ENCODE measurements at places on chromosomes 12 and 14.

- no peak for DNase-seq
These were observed 6.6 kb upstream of the PTHLH start for GRCh38 chr12:27979145-27979544.

- DNase-seq: no peak
These were observed 1761.3 kb upstream of the SEL1L start for GRCh38 chr14:83294941-83295340.

DNA sequence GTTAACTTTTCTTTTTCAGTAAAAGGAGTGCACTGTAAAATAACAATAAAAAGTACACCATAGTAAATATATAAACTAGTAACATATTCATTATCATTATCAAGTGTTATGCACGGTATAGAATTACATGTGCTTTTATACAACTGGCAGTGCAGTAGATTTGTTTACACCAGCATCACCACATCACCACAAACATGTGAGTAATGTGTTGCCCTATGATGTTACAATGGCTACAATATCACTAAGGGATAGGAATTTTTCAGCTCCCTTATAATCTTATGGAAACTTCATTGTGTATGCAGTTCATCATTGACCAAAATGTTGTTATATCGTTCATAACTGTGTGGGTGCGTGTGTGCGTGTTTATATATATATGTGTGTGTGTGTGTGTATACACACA is 23.5 kb upstream of the NEDD1 start:
- DNase-seq: no peak

DNA sequence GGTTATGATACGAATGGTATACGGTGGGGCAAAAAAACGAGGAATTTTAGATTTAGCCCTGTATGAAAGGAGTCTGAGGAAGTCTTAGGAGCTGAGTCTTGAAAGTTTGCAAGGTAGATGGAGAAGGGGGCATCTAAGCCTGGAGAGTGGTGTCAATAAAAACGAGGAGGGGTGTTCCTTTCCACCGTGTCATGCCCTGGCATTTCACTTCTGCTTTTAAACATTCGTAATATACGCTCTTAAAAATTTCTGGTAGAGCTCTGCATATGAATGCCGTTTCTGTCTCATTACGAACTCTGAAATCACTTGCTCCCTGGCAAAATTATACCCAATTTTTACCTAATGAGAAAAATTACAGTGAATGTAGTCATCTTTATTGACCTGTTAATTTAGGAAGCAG is 170.2 kb downstream of the ERC1 start:
- DNase-seq: no peak

DNA sequence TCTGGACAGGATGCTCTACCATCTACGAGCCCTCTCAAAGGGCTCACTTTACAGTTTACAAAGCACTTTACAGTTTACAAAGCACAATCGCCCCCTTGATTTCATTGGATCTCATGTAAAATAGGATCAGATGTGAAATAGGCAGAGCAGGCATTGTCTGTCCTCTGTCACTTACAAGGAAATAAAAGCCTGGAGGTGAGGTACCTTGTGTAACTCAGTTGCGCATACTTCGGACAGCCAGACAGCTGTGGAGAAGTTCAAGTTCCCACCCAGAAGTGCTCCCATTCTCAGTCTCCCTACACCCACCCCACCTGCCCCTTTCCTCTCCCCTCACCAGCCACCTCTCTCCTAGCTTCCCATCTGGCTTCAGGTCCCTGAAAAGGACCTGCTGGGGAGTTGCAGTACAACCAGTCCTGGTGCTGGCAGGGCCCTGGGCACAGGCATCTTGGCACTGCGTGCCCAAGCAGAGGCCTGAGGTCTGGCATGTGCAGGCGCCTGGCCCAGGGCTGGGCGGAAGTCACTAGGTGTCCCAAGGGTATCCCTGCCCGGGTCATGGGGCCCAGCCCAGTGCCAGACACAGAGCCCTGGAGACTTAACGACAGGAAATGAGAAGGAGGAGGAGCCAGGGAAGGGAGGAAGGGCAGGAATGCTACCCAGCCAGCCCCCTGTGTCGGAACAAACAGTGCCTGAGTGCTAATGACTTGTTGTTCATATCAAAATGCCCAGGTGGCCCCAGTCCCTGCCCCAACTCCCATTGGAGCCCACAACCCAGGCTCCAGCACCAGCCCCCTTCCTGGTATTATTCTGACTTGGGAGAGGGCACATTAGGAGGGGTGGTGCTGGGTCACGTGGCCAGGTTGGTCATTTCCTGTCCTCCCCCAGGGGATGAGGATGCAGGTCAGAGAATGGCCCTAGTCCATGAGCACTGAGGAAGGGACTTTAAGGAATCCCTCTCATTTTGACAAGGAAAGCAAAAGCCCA is 5.4 kb downstream of the RAPGEF3 start:
- no peak for DNase-seq

DNA sequence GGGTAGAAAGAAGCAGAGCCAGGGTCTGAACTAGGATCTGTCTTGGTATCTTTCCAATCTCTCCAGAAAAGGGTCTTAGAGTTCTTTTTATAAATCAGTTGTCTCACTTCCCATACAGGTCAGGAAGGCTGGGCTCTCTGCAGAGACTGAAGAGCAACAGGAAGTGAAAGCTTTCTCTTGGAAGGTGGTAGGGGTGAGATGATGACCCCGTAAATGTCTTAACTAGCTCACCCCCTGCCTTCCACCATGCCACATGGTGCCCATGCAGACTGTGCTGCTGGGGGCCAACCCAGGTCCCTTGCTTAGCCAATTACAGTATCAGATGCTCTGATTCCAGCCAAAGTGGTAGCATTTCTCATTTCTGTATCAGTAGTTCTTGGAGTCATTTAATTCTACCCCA is 17.6 kb upstream of the RASSF8 start:
- DNase-seq: no peak

- DNase-seq: no peak
These were observed 84.2 kb upstream of the BMP4 start for GRCh38 chr14:54040846-54041245.

- no peak for DNase-seq
These were observed 64.1 kb upstream of the TTC7B start for GRCh38 chr14:90880282-90880681.

DNA sequence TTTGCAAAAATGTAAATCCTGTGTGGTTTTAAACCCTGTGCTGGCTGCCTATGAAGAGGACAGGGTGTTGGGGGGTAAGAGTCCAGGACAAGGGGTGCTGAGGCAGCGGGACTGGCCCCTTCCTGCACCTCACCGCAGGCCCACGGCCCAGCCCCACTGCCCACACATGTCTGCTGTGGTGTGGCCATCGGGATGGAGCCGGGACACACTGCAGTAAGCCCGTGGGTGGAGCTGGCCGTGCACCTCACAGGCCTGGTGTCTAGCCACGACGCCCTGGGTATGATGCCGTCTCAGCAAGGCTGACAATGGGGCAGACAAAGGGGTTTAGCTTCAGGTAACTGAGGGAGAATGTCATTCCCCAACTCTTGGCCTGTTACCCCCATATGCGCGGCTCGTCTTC is 19.6 kb downstream of the AMN start:
- no peak for DNase-seq

GRCh38 chr12:121968876-121969275 is 50.5 kb downstream of the CFAP251 start:
- no peak for DNase-seq

- peak; percentile 32 for DNase-seq
These were observed 19.1 kb downstream of the RPAP3 start for GRCh38 chr12:47686645-47687240.

GRCh38 chr12:2057041-2057794 is 4.4 kb downstream of the CACNA1C start:
- peak; percentile 61 for DNase-seq

GRCh38 chr12:55072083-55072482 is 52.3 kb downstream of the NEUROD4 start:
- no peak for DNase-seq

DNA sequence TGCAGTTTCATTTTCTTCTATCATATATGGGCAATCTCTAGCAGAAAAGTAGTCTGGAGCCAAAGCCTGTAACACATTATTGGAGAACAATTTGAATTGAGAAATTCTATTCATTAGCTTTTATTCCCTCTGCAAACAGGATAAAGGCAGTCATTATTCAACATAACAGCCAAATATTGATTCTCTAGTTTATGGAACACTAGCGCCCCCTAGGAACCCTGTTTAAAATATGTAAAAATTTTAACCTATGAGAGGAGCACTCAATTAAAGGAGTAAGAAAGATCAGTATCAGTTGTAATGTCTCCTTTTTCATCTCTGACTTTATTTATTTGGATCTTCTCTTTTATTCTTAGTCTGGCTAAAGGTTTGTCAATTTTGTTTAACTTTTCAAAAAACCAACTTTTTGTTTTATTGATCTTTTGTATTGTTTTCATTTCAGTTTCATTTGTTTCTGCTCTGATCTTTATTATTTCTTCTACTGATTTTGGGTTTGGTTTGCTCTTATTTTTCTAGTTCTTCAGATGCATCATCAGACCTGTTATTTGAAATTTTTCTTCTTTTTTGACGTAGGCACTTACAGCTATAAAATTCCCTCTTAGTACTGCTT is 4.8 kb upstream of the LMNTD1 start:
- DNase-seq: no peak

DNA sequence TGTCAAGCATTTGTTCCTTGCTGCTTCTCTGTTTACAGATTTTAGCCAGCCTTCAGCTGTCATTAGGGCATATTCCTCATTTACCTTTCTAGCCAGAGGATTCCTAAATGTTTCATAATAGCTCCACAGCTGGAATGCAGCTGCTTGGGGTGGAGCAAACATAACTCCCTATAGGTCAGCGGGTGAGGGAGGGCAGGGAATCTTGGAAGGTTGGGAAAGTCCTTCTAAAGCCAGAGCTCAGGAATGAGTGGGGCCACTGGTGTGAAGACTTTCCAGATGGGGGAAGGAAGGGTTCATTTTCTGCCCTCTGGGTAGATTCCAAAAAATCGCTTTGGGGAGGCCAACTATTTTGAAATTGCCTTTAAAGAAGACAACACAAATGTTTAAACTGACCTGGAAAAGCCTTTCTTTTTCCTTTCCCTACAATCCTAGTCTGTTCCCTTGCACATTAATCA is 16.3 kb upstream of the IRF2BPL start:
- no peak for DNase-seq

DNA sequence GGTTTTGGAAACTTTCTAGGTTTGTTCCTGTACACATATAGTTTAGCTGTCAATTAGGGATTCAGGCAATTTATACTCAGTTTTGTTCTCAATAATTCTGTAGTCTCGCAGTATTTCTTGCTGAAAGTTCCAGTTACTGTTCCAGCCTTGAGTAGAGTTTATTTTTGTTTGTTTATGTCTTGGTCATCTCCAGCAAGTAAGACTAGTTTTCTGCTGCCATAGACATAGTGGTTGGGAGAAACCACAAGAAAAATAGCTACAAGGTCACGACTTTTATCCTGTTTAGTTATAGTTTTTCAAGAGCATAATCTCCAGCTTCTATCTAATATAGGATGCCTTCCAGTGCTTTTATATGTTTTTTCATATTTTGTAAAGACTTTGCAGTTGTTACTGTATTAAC is 99.6 kb upstream of the FOXG1 start:
- no peak for DNase-seq

DNA sequence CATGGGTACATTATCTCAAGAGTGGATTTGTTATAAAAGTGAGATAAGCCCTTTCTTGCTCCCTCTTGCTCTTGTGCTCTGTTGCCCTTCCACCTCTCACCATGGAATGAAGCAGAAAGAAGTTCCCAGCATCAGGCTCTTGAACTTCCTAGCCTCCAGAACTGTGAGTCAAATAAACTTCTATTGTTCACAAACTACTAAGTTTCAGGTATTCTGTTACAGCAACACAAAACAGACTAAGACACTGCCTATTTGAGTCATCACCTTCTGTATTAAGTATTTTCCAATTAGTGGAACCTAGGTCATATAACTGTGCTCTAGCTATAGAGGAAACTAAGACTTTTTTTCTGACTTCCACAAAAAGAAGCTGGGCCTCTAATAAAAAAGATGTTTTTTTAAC is 201.2 kb upstream of the FOXG1 start:
- no peak for DNase-seq

- no peak for DNase-seq
These were observed 6.2 kb downstream of the ANGEL1 start for GRCh38 chr14:76806446-76806845.

- no peak for DNase-seq
These were observed 760 bp upstream of the MED13L start for GRCh38 chr12:116278279-116278626.

DNA sequence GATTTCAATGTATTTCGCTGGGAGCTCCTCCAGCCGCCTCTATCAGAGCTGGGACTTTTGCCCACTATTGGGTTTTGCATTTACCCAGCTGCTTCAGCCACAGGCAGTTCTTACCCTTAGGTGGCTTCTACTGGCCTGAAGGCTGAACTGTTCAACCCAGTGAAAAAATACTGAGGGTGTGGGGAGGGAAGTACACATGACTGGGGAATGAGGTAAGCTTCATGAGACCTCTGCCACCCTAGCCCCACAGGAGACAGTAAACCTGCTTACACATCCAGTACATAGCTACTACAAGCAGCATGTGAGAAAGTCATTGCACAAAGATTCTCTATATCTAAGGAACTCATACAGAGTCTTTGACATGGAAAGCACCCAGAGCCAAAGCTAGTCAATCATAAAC is 411.1 kb downstream of the SYT1 start:
- no peak for DNase-seq
